ENCODE measurements at places on chromosomes 2 and 18.

GRCh38 chr2:174925046-174925784 is 80.0 kb downstream of the CHN1 start:
- DNase-seq = no peak

- DNase-seq = no peak
Observed at GRCh38 chr2:85034158-85034557, 63.2 kb downstream of the KCMF1 start.

DNA sequence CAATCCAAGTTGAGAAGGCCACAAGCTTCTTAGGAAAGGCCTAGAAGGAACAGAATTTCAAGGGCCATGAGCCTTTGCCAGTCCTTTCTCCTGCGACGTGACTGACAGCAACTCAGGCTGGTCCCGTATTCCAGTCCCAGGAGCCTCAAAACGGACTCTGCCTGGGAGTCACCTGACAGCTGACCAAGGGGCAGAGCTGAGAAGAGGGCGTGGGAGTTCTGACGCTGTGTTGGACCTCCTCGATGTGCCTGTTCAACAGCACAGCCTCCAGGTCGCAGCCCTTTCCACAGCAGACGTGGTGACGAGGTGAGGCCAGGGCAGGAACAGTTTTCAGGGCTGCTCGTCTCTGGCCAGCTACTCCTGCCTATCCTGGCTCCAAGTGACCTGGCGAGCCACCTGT is 37.6 kb downstream of the CENPO start:
- no peak for DNase-seq

DNA sequence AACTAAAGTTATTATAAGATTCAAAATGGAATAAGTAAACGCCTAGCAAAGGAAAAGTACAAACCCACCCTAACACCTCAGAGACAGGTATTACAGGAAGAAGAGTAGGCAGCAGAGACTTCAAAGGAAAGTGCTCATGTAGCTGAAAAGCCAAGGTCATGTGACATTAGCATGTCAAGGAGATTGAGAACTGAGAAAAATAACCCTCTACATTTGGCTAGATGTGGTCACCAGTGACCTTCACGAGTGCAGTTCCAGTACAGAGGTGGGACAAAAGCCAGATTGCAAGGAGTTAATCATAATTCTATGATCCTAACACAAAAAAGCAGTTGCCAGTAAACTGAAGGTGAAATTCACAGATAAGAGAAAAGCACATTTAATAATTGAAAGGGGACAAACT is 252.7 kb downstream of the ZEB2 start:
- DNase-seq = no peak

- no peak for DNase-seq
Observed at GRCh38 chr2:25340181-25340921, 1.4 kb downstream of the DNMT3A start.

- no peak for DNase-seq
Observed at GRCh38 chr2:185108588-185108987, 510.3 kb downstream of the ZNF804A start.

DNA sequence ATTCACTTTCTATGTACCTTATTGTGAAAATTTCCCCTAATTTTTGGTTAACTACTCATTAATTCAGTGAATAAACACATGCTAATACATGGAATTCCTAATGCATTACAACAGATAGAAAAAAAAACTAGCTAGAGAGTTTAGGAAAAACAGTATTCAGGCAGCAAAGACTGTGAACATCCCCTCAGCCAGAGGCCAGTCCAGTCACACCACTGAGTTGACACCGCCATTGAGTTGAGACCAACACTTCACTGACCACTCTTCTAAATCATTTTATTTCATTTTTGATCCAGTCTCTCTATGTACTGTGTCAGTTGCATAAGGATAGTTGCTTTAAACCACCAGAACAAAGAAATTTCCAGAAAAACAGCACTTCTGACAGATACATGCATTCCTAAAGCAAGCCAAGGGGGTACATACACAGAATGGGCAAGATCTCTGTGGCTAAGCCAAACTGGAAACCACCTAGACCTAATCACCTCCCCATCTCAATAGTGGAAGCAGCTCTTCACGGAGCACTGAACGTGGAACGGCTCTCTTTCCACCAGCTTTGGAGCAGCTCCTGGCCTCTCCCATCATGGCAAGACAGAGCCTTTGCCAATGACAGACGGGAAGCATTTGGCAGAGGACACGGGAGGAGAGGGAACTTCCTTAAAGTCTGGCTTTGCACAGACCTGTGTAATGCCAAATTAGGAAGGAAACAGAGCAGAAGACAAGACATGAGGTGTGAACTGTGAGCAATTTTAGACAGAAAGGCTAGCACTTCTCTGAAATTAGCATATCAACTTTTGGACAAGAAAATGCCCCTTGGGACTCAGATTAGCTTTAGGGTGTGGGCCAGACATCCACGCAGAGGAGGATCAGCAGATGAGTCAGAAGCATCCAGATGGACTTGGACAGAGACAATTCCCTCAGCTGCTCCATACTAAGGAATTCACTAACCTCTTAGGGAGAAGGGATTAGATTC is 36.4 kb downstream of the CACNB4 start:
- no peak for DNase-seq

- no peak for DNase-seq
Observed at GRCh38 chr2:175449616-175450015, 268.1 kb upstream of the ATP5MC3 start.

GRCh38 chr2:35932276-35932963 is 423.2 kb upstream of the CRIM1 start:
- DNase-seq = no peak

GRCh38 chr2:196233805-196234475 is 62.6 kb upstream of the STK17B start:
- DNase-seq = no peak

GRCh38 chr18:58221060-58221725 is 177.2 kb downstream of the NEDD4L start:
- no peak for DNase-seq

DNA sequence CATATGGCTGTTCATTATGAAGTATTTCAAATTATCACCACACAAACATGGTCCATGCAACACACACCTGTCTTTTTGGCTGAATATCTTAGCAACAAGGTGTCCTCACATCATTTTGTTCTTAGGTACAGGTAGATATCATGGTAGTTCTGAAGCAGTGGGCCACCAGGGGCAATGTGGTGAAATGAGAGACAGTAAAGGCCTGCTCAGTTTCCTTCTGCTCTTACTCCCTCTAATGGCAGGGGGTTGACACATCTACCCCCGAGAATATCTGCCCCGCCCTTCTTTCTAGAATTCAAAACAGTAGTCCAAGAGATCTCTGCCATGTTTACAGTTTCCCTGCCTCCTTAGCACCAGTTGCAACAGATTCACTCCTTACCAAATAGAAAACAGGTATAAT is 147.0 kb upstream of the KLHL14 start:
- no peak for DNase-seq

DNA sequence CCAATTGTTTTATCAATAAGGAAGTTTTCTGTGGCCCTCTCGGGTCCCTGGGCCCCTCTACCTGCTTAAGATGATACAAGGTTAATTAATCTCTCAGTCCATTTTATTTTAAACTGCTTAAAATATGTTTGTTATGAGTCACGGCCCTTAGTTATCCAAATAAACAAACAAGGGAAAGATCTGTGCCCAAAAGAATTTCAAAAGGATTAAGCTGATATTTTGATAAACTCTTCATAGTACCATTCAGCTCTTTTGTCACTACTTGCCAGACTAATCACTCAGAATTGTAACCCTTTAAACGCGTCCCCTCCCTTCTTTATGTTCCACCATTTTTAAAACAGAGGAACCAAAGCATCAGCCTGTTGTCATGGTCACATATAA is 144.7 kb upstream of the STK17B start:
- no peak for DNase-seq

DNA sequence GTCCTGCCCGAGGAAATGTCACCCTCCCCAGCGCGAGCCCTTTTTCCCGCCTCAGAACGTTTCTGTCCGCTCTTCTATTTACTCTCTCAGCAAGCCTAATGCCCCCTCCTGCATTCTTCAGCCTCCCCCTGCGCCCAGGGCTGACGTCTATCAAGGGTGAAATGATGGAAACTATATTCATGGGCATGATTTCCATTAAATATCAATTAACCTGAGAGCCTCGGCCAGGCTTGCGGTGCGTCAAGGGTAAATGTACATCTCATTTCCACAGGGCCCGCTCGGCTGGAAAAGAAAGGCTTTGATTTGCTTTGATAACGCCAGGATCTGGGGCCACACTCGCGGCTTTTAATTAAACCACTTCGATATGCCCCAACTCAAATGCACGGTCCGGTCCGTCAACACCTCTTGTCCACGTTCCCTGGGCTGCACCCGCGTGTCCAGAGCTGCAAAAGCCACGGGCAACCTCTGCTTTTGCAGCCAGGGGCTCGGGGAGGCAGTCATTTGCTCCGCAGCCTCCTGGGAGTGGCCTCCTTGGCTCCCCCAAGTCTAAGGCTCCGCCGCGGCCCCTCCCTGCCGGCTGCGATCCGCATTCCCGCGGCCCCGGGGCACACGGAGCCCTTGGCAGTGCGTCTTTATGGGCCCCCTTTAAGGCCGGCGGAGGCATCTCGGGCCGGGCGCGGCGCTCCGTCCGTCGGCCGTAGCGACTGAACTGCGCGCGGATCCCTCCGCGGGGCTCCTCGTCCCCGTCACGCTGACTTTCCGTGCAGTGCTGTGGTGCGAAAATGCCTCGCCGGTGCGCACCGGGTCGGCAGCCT is at the start of gene HOXD8:
Gene HOXD8, plus strand, starts transcription at position 724 of the 815 bp plus-strand sequence. CDS start 662 bp downstream, outside the sequence.
- DNase-seq = peak; percentile 47

GRCh38 chr18:2485983-2486382 is 85.3 kb downstream of the METTL4 start:
- no peak for DNase-seq

DNA sequence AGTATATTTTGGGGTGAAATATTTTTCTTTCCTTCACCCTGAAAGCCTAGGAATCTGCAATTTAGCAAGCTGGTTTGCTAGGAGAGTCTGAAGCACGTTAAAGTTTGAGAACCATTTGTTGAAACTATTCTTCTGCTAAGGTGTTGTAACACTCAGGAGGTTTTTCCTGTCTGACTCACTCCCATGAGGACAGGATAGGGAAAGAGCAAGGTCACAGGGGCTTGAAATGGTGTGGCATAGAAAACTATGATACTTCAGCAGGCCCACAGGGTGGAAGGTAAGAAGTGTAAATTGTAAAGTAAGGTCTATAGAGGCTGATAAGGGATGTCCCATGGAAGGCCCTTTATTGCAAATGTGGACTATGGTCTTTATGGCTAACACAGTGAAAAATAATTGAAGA is 177.7 kb upstream of the ZC3H15 start:
- no peak for DNase-seq

DNA sequence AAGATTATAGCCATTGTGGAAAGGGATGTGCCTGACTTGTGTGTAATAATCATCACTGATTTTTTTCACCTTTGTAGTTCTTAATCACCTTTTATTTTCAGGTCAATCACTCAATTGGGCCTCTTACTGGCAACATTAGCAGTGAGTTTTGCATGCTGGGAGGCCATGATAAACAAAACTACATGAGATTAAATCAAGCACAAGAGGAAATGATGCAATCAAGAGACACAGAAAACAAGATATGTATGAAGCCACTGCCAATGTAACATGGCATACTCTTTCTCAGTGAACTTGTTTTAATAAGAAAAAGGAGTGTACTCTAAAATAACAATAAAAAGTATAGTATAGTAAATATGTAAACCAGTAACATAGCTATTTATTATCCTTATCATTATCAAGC is 69.9 kb upstream of the FSIP2 start:
- no peak for DNase-seq

GRCh38 chr2:239060676-239061075 is 212.8 kb downstream of the TWIST2 start:
- DNase-seq = no peak

- DNase-seq = no peak
Observed at GRCh38 chr2:9145109-9145751, 61.4 kb upstream of the ASAP2 start.

GRCh38 chr2:51011254-51011653 is 20.7 kb downstream of the NRXN1 start:
- no peak for DNase-seq

DNA sequence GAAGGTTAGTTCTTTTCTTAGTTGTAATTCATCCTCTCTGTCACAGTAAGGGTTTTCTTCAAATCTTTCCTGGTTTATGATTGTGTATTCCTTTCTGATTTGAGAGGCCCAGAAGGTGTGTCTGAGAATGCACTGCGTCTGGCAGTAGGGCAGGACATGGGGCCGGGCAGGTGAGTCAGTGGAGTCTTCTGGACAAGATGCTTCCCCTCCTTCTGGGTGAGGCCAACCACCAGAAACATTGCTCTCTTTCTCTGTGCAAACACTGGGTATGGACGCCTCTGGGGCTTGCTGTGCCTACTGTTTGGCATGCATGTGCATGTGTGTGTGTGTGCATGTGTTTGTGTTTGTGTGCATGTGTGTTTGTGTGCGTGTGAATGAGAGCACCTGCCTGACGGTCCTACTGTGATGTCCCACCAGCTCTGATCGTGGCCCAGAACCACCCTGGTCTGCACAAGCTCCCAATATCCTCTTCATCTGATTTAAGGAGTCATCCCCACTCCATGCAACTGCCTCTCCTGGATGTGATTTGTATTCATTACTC is 93.2 kb upstream of the DLX2 start:
- no peak for DNase-seq

DNA sequence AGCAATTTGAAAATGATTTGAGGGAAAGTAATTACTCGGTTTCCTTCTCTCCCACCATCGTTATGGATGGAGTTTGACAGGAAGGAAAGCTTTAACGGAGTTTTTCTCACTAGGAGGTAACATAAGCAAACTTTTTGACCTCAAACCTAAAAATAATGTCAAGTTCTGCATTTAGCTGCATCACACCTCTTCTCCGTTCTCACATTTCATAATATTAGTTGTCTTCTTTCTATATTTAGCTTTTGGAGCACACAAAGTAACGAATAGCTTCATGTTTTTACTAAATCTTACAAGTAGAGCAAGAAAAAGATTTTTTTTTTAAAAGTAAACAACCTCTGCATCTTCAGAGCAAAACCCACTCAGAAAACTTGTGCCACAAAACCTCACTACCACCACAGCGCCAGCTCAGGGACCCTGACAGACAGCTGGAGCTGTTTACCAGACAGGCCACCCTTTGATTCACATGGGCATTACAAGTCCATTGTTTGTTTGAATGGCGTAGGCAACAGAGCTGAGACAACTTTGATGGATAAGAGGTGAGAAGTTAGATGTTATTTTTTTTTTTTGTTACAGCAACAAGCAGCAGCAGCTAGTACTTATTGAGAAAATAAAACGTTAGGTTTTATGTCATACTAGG is 21.9 kb upstream of the ICOS start:
- no peak for DNase-seq

- no peak for DNase-seq
Observed at GRCh38 chr2:54858021-54858681, 134.7 kb downstream of the EML6 start.

- DNase-seq = no peak
Observed at GRCh38 chr2:196482119-196483065, 157.1 kb upstream of the CCDC150 start.

DNA sequence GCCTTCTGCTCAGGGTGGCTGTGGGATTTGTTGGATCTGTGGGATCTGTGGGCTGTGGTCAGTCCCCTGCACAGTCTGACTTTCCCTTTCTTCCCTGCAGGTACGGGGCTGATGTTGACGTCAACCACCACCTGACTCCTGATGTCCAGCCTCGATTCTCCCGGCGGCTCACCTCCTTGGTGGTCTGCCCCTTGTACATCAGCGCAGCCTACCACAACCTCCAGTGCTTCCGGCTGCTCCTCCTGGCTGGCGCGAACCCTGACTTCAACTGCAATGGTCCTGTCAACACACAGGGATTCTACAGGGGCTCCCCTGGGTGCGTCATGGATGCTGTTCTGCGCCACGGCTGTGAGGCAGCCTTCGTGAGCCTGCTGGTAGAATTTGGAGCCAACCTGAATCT is 17.5 kb downstream of the ASB1 start:
- DNase-seq = no peak

- no peak for DNase-seq
Observed at GRCh38 chr2:233466991-233467603, 99.5 kb downstream of the USP40 start.
